Muscle of leg (tissue), 16 donors: ENCODE measurements at places on chromosomes 4 and X. TPM values are rescaled to one million over a fixed set of nuclear protein-coding genes. Genes with fewer than 3 reads are reported as not detected.
A peak's percentile ranks its signal among the peaks of the same experiment; 100 is the strongest.

ENPEP gene
- total RNA-seq = 15.3 TPM

LRCH2 gene
- total RNA-seq = 4.0 TPM

H2BW2 gene
- not detected for total RNA-seq

KLHL8 gene
- 11.2 TPM for total RNA-seq

SLC2A9 gene
- total RNA-seq = 2.4 TPM

ARHGAP6 gene
- 7.8 TPM for total RNA-seq

TMSB15A gene
- total RNA-seq = 16.0 TPM

DNA sequence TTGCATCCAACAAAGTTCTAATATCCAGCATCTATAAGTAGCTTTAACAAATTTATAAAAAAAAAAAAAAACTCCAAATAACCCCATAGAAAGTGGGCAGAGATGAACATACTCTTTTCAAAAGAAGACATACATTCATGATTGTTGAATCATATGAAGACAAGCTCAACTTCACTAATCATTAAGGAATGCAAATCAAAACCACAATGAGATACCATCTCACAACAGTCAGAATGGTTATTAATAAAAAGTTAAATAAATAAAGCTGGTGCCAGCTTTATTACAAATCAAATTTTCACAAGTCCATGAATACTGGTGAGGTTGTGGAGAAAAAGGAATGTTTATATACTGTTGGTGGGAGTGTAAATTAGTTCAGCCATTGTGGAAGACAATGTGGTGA, 592.0 kb downstream of the IQCM start:
- DNase-seq = no peak

GRCh38 chr4:11430536-11430935, 1.8 kb upstream of the HS3ST1 start:
- no peak for DNase-seq

GRCh38 chr4:8574796-8575370, 5.3 kb upstream of the GPR78 start:
- no peak for DNase-seq

- DNase-seq = no peak
Measured at GRCh38 chr4:142574306-142574705, 271.8 kb downstream of the INPP4B start.

DNA sequence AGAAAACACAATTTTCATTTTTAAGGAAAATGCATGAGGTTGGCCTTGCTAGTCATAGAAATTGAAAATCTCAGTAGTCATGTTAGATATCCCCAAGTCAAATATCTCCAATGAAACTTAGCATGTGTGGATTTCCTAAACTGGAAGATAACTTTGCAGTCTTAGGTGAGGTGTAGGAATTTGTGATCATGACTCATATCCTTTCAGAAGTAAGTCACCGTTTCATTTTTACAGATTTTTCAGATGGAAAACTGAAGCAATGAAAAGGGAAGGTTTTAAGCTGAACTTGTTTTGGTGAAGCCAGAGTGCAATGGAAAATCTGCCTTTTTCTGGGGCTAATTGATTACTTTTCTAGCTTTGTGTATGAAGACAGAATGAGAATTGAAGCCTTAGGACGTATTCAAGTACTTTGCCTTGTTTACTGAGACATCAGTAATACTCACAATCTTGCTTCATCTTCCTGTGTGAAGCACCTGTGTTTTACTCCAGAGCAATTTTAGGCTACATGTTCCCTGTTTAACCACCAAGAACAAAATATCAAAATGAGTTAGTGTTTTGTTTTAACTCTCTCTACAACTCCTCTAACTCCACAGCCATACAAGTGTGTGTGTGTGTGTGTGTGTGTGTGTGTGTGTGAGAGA, 1662.8 kb upstream of the ADGRL3 start:
- no peak for DNase-seq

DNA sequence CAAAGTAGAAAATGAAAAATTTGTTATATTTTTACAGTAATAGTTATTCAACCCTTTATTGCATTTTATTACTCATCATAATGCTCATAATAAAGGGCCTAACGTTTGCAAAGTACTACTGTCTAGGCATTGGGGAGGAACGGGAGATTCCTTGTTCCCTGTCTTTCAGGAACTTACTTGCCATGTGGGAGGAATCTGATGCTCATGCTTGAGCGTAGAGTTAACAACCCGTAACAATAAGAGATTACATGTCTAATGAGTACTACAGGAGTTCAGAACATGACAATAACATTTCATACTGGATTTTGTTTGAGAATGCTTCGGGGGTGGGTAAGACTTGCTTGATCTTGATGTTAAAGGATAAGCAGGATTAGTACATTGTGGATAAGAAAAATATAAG, 2.9 kb downstream of the CCSER1 start:
- DNase-seq = no peak

DNA sequence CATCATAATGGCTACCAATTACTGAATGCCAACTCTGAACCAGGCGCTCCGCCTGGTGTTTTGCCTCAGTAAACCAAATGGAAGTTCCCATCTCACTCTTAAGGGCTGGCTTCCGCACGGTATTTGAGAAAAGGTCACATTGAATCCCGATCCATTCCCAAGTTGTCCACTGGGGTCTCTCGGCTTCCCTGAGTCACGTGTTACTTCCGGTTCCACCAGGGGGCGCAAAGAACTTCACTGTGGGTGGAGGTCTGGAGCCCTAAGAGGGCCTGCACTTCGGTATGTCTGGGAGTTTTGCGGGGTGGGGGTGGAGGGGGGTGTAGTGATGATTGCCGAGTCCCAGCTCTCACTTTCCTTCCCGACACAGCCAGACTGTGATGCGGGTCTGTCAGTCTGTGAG, 13.4 kb upstream of the NHS start:
- DNase-seq = no peak

- DNase-seq = no peak
Measured at GRCh38 chrX:46333550-46333949, 211.7 kb downstream of the ZNF674 start.

GRCh38 chr4:6095897-6096296, 77.7 kb upstream of the C4orf50 start:
- DNase-seq = no peak

- DNase-seq = peak; percentile 28
Measured at GRCh38 chrX:119503484-119503861, 35.2 kb downstream of the SLC25A5 start.

- no peak for DNase-seq
Measured at GRCh38 chr4:958314-958665, 15.1 kb downstream of the DGKQ start.

GRCh38 chrX:133958997-133959688, 26.3 kb downstream of the GPC3 start:
- DNase-seq = no peak

- no peak for DNase-seq
Measured at GRCh38 chr4:183631577-183632198, 27.3 kb downstream of the RWDD4 start.

GRCh38 chrX:13697976-13698375, 9.0 kb downstream of the RAB9A start:
- no peak for DNase-seq

GRCh38 chrX:124194901-124195300, 137.6 kb upstream of the TEX13D start:
- peak; percentile 79 for DNase-seq

GRCh38 chrX:107716118-107716684, 59.4 kb downstream of the TSC22D3 start:
- peak; percentile 53 for DNase-seq

DNA sequence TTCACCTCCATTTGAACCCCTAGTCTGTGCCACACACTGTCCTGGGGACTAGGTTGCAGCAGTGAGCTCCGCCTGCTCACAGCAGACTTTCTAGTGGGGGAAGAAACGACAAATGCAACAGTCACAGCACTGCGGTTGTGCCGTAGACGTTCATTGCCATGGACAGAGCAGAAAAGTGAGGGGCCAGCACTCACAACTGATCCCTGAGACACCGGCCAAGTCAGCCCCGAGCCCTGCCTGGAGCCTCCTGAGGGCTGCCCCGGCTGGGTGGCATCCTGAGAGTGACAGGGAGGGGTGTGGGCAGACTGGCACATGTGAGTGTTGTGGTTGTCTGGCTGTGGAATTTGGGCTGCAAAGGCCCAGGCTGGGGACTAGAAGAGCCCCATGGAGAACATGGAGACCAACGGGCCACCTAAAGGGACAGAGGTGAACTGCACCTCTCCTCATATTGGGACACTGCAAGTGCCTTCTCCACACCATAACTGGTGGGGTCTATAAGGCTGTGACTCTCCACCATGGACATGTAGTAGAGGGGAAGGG, 4.6 kb downstream of the DUSP9 start:
- no peak for DNase-seq
